ENCODE measurements at places on chromosomes 7 and 10.
A peak's percentile ranks its signal among the peaks of the same experiment; 100 is the strongest.

DNA sequence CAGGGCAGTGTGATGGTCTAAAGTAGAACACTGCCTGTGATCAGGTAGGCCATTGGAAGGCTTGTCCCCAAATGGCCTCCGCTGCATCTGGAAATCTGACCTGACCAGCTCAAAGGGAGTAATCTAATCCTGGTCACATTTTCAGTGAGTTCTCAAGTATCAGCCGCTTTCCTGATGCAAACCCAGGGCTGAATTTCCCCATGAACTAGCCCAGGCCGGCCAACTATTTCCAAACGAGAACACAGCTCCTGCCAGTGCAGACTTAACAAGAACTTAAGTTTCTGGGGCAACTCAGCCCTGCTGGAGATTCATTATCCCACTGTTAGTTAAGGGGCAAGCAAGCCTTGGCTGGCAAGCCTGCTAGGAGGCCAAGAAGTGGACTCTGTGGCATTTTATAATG, 59.6 kb upstream of the FAM180A start:
- no peak for DNase-seq

GRCh38 chr10:23063045-23063972, 32.1 kb upstream of the MSRB2 start:
- no peak for DNase-seq

GRCh38 chr7:45689011-45689796, 115.0 kb downstream of the ADCY1 start:
- DNase-seq, result no peak

DNA sequence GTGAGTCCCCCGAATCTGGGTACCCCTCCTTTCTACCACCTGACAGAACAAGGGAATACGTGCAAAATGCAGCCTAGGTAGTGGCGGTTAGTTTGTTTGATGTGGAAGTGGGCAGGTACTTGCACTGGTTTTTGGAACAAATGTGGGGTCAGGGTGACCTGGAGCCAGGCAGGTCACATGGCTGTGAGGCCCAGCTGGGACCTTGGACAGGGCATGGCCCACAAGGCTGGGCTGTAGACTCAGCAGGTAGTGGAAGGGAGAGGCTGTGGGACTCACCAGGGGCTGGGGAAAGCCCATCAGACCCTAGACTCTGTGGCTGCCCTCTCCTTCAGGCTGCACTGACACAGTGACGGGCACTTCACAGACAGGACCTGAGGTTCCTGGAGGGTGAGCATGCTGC, 159.9 kb upstream of the ADCY1 start:
- no peak for DNase-seq

GRCh38 chr7:44712012-44712411, 36.6 kb upstream of the ZMIZ2 start:
- DNase-seq, result no peak

GRCh38 chr7:135684136-135684535, 21.8 kb downstream of the STMP1 start:
- no peak for DNase-seq

DNA sequence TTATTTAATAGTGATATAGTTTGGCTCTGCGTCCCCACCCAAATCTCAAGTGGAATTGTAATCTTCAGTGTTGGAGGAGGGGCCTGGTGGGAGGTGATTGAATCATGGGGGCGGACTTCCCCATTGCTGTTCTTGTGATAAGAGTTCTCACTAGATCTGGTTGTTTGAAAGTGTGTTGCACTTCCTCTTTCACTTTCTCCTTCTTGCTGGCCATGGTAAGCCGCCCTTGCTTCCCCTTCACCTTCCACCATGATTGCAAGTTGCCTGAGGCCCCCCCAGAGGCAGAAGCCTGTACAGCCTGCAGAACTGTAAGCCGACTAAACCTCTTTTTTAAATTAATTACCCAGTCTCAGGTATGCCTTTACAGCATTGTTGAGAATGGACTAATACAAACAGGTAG, 101.4 kb downstream of the MTPAP start:
- DNase-seq, result no peak

DNA sequence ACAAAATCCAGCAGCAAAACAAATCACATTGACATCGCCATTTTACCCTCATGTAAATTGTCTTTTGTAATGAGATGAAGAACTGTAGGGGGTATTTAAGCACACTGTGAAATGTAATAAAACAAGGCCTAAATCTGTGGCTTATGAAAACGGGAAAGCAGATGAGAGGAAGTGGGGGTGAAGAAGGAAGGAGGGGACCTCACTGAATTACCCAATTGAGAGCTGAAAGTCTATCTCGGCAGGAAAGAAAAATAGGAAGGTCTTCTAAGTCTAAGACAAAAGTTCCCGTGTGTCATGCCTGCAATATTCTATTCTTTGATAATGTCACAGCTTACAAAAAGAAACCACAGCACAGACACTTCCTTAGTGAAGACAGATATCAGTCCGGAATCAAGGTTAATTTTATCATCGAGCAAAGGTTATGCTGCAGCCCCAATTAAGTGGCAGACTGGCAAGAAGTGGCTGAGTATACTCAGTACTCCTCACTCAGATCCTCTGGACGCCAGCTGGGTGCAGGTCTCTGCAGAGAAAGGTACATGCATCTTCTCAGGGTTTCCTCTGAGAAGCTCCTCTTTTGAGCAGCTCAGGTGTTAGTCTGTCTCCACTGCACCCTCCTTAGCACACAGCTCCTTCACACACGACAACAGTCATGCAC, 239.7 kb downstream of the FANK1 start:
- no peak for DNase-seq

DNA sequence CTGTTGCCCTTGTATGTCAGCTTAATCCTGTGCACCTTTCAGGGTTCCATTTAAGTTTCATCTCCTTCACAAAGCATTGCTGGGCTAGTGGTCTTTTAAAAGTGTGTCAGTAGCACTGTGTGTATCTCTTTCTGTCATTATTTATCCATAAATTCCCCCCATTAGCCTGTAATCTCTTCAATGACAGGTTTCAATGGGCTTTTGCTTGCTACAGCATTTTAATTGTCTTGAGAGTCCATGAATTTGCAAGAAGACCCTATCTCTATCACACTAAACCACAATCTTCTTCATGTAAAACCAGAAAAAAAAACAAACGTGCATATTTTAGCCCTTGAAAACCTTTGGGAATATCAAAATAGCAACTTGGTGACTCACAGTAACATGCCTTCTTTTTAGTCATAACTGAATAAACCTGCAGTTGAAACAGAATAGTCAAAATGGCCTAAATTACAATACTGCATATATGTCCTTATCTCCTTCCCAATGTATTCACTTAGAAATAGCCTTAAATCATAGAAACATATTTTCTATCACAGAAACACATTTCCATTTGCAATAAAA, 118.6 kb downstream of the PON1 start:
- DNase-seq, result no peak

DNA sequence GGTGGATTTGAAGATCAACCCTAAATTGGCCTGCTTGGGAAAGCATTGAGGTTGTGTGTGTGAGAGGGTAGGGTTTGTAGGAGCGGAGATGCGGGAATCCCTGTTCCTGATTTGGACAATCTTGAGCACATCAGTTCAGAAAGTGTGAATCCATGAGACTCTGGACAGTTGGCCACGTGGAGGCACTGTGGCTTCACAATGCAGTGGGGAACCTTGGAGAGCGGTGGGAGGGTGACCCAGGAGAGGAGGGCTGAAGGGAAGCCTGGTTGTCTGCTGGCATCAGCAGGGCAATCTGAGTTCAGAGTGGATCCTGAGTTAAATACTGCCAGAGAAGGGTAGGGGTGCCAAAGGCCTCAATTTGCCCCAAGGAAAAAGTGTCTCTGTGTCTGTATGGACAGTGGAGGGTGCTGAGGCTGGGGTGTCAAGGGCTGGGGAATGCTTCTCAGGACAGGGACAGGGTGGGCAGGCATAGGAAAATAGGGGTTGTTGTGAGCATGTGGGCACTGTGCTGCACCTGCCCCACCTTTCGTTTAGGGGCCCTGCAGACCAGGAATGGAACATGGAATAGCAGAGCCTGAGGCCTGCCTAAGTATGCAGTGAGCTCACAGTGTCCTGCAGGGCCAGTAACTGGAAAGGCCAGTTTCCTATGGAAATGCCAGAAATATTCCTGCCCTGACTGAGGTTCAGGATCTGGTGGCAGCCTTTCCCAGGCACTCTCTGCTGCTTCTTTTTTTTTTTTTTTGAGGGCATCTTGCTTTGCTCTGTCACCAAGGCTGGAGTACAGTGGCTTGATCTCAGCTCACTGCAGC, 162.9 kb upstream of the PRSS58 start:
- no peak for DNase-seq

GRCh38 chr7:8136051-8136730, 125.8 kb downstream of the ICA1 start:
- DNase-seq, result no peak

GRCh38 chr10:25725917-25726716, 207.9 kb upstream of the MYO3A start:
- DNase-seq, result no peak

GRCh38 chr10:43322769-43323168, 48.7 kb upstream of the FXYD4 start:
- DNase-seq, result peak; percentile 63

- DNase-seq, result no peak
Measured at GRCh38 chr10:13201132-13201531, 33.0 kb downstream of the UCMA start.

GRCh38 chr7:20394284-20394683, 63.6 kb downstream of the ITGB8 start:
- no peak for DNase-seq

DNA sequence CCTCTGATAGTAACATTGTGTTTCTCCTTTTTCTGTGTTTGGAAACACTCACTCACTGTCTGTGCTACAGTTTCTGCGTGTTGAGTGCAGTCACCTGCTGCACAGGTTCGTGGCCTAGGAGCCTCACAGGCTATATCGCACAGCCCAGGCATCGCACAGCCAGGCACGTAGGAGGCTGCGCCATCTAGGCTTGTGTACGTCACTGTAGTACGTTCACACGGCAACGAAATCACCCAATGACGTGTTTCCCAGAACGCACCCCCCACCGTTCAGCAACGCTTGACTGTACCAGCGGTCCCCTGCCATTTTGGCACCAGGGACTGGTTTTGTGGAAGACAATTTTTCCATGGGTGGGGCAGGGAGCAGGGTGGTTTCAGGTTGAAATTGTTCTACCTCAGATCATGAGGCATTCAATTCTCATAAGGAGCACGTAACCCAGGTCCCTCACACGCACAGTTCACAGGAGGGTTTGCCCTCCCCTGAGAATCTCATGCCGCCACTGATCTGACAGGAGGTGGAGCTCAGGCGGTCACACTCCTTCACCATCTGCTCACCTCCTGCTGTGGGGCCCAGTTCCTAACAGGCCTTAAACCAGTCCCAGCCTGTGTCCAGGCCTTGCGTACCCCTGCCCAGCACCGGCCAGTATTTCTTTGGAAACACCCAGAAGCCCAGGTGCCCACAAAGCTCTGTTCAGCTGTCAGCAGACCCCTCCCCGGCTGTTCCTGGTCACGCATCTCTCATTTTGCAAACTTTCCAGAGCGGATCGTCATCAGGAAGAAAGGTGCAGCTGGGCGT, 23.2 kb upstream of the PRKAR1B start:
- DNase-seq, result no peak

- DNase-seq, result no peak
Measured at GRCh38 chr7:29243910-29244655, 49.5 kb downstream of the CHN2 start.

DNA sequence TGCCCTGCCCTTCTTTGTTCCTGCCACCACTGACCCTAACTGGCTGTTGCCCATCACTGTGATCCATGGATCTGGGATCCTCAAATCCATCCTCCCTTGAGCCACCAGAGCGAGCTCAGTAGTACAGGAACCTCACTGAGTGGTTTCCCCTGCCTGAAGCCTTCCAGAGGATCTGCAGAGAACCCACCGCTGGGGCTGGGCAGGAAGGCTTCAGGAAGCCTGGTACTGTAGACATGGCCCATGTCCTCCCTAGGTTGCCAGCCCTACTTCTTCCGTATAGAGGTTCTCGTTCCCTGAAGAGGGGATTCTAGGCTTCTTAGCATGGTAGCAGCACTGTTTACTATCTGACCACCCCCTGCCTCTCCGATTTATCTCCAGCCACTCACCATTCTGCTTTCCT, 687.3 kb upstream of the FOXK1 start:
- no peak for DNase-seq

GRCh38 chr7:47148536-47149207, 433.2 kb downstream of the TNS3 start:
- DNase-seq, result no peak

- DNase-seq, result no peak
Measured at GRCh38 chr7:50659329-50659965, 94.2 kb upstream of the DDC start.

GRCh38 chr7:80779456-80779855, 139.4 kb downstream of the SEMA3C start:
- no peak for DNase-seq

GRCh38 chr7:34756691-34757090, 98.7 kb downstream of the NPSR1 start:
- DNase-seq, result no peak

DNA sequence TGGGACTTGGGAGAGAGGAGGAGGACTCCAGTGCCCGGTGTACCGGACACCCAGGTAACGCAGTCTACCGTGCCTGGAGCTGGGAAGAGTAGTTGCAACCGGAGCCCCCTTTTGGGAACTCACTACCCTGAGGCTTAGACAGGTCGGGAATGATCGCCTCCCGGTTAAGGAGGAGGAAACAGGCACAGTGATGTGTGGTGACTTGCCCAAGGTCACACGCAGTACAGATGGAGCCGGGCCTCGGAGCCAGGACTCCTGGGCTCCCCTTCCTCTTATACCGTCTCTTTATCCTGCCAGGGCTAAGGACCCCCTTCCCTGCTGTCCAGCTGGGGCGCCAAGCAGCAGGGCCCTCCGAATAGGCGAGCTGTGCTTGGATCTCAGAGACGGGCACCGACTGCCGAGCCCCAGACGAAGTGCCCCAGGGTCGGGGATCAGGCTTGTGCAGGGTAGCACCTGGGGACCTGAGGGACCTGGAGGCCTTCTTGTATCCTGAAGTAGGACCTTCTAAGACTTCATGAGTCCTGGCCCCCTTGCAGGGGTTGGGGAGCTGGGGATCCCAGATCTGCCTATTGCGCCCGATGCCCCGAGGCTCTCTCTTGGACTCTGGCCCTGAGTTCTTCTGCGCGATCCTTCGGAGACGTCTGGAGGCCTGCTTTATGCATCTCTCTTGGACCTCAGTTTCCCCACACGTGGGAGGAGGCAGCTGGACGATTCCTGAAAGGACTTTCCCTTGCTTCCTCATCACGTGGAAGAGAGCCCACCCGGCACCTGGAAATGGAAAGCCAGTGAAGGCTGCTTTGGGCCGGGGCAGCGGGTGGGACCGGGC, 767 bp upstream of the CYP26A1 start:
- DNase-seq, result no peak

DNA sequence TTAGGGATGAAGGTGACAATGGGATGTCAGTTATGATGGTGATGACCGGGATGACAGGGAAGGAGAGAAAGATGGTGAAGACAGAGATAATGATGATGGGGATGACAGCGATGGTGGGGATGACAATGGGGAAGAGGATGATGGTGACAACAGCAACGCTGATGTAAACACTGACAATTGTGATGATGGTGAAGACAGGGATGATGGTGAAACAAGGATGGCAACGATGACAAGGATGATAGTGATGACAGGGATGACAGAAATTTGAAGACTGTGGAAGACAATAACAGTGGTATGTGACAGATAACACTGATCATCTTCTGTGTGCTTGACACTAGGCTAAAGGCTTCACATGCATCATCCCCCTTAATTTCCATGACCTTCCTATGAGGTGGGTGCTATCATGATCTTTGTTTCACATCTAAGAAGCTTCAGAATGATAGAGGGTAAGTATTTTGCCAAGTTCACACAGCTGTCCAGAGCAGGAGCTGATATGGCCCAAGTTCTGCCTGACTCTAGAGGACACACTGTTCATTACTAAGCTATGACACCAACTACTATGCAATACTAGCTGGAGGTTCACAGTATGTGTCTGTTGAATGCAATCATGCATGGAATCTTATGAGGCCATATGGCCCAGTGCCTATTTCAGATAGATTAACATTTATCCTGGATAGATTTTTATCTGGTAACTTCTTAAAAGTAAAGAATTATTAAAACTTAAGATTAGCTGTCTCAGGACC, 105.6 kb downstream of the RNLS start:
- no peak for DNase-seq

Data from stimulated activated CD4-positive, alpha-beta T cell treated with anti-CD3 and anti-CD28 coated beads, Interleukin-1b, Interleukin-23, amount 100 ng/mL, for 1 hour (primary cell).